ENCODE measurements at places on chromosomes 7 and 10.

- no peak for DNase-seq
Measured at GRCh38 chr10:105181626-105182025, 540.5 kb downstream of the SORCS3 start.

- no peak for DNase-seq
Measured at GRCh38 chr7:133255486-133255885, 2.6 kb downstream of the EXOC4 start.

- no peak for DNase-seq
Measured at GRCh38 chr10:59047180-59047579, 129.3 kb upstream of the PHYHIPL start.

GRCh38 chr10:96889415-96890171 is 57.5 kb downstream of the LCOR start:
- no peak for DNase-seq

- DNase-seq: no peak
Measured at GRCh38 chr10:112490545-112490944, 43.5 kb downstream of the VTI1A start.
